ENCODE measurements at places on chromosomes 4 and X. TPM values are rescaled to one million over a fixed set of nuclear protein-coding genes. Genes with fewer than 3 reads are reported as not detected.

DNA sequence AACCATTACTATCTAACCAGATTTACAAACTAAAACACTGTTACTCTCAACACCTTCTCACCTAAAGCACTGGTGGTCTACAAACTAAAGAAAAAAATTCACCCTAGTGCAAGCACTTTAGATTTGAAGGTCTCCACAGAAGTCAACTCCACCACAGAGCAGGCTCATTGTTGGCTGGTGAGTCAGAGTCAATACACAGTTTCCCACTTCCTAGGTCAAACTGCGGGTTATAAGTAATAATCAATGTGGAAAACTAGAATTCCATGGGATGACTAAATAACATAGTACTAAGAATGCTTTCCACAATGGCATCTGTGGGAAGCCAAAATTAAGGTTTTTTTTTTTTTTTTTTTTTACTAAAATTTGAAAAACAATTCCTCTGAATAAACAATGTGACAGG is 191.8 kb downstream of the PDGFC start:
- no peak for DNase-seq

DNA sequence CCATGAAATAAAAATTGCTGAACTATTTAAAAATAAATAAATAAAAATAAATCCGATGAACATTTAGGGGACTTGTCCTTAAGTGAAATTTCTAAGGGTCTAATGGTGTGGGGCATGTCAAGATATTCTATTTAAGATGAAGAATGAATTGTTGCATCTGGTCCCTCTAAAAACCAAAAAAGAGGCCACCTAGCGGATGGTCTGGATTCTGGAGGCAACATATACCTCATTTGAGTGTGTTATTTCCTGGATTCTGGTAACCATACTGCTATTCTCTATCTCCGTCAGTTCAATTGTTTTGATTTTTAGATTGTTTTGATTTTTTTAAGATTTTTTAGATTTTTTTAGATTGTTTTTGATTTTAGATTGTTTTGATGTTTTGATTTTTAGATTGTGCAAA is 28.3 kb downstream of the AGTR2 start:
- DNase-seq: no peak

DNA sequence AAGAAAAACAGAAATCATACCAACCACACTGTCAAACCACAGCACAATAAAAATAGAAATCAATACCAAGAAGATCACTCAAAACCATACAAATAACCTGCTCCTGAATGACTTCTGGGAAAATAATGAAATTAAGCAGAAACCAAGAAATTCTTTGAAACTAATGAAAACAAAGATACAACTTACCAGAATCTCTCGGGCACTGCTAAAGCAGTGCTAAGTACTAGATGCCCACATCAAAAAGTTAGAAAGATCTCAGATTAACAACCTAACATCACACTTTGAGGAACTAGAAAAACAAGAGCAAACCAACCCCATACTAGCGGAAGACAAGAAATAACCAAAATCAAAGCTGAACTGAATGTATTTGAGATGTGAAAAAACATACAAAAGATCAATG is 33.2 kb downstream of the AWAT2 start:
- no peak for DNase-seq

BCORL1 gene
- total RNA-seq: 7.4 TPM

SLC38A5 gene
- total RNA-seq: 9.1 TPM

TMEM187 gene
- total RNA-seq: 10.7 TPM

- DNase-seq: no peak
Measured at GRCh38 chr4:145679991-145680455, at the start of gene C4orf51. C4orf51 (plus strand) TSS chr4:145680146; CDS start chr4:145680204, 58 bp downstream.

DNA sequence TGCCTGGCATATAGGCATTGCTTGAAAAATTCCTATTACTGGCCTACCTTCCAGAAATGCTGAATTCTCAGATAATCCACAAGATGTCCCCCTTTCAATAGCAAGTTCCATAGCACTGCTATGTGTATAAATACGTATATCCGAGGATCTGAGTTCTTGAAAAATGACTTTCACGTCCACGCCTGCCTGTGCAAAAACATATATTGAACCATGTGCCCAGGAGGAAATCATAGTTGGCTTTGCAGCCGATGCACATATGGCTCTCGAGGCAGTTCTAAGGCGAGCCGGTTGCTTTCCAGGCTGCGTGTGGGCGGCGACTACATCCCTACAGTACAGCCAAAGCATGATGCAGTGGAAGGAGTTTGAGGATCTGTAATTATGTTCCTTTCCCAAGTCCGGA is 55.4 kb upstream of the ESX1 start:
- DNase-seq: no peak

DNA sequence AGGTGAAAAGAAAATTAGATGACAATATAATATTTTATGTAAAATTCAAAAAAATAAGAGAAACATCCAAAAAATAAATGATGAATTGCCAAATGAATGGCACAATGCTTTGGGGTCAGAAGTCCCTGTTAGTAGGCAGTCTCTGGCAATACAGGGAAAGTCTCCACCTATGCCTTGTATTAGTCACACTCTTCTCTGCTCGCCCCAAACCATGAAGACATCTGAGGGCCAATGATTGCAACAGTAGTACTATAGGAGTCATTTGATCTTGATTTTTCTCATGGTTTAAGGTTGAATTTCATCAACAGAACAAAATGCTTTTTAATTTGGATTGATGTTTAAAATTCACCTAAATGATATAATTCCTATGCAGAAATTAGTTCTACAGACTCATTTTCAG is 3.9 kb upstream of the PRSS12 start:
- DNase-seq: no peak

GRCh38 chrX:146615628-146616348 is 193.8 kb upstream of the CXorf51B start:
- DNase-seq: no peak

DNA sequence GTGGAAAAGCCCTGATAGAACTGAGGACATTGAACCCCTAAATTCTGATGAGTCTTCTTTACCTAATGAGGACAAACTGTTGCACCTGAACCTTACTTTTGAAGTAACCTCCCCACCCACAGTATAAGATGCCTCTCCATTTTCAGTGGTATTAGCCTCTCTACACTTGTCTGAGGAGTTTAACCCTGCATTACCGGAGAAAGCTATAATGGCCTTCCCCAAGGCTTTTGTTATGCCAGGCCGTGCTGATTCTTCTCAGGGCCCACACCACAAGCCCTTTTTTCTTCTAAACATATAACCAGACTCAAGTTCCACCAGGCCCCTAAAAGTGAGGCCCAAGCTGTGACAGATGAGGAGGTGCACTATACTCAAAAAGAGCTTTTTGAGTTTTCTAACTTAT is 345.8 kb upstream of the GRID2 start:
- no peak for DNase-seq

DNA sequence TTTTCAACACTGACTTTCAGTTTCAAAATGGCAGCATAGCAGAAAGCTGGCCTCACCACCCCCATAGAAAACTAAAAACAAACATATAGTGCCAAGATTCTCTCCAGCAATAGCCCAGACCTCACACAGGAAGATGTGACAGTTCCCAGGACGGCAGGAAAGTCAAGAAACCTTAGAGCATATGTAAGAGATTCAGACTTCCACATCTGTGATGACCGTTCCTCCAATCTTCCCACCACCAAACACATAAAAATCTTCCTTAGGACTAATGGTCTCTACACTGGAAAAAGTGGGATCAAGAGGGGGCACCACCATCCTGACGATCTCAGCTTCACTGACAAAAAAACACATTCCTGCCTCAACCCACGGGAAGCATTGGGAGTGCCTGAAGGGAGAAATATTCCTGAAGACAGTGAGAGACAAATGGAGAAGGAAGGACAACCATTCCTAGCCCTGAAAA is 134.1 kb upstream of the CPXCR1 start:
- DNase-seq: no peak

DNA sequence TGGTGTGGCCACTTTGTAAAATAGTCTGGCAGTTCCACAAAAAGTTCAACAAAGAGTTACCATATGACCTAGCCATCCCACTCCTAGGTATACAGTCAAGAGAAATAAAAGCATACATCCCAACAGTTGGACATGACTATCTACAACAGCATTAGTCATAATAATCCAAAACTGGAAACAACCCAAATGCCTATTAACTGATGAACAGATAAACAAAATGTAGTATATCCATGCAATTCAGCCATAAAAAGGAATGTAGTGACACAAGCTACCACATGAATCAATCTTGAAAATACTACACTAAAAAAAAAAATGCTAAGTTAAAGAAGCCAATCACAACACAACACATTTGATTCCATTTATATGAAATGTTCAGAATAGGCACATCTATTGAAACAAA is 16.1 kb downstream of the MED14 start:
- DNase-seq: no peak

GABRG1 gene
- total RNA-seq: not detected

BEND2 gene
- not detected for total RNA-seq

FAM9B gene
- not detected for total RNA-seq

DNA sequence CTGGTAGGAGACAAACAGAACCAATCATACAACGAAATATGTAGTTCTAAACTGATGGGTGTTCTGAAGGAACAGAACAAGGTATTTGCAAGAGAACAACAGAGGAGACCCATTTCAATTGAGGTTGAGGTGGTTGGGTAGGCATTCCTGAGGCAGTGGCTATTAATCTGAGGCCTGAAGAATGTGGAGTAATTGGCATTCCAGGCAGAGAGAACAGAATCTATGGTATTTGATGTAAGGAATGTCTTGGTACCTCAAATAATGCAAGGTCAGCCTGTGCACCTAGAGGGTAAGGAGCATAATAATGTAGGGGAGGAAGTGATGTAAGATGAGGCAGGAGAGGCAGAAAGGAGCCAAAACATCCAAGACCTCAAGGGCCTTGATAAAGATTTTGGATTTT is 109.5 kb upstream of the TEX13C start:
- no peak for DNase-seq

GRCh38 chrX:39507617-39508299 is 590.0 kb downstream of the BCOR start:
- DNase-seq: no peak

ARMCX4 gene
- total RNA-seq: 19.3 TPM

GRCh38 chr4:118417325-118417724 is 64.5 kb upstream of the PRSS12 start:
- no peak for DNase-seq

PHOX2B gene
- not detected for total RNA-seq

TBX22 gene
- total RNA-seq: not detected

DNA sequence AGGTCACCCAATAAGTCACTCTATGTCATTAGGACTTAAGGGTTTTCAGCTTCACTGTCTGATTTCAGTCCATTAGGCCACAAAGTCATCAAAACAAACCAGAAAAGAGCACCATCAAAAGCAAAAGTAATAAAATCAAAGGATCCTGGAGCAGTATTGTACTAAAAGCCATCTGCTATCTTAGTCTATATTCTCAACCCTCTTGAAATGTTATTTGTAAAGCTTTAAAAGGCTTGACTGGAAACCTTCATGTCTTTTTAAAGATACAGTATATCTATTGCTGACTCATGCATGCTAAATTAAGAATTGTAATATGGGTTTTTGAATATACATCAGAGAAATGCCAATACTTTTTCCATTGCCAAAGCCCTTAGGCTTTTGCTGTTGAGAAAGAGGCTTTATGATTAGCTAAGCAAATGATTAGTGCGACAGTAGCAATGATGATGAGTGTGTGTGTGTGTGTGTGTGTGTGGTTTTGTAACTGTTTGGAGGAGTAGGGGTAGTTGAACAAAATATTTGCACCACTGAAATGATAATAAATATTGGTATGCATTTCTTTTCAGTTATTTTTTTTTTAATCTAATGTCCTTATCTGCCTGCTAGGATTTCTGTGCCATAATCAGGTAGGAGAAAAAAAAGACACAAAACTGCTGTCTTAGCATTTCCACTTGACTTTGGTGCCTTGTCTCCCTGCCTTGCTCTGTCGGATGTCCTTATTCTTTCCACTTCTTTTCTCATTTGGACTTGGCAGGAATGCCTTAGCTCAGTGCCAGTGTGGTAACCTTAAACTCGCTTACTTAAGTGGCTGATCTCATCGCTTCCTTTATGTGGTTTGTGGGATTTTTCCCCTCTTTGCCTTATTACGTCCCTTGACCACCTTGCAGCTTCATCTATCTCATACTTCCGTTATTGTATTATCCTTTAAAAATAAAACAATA is 119.7 kb downstream of the PCDH7 start:
- no peak for DNase-seq

DNA sequence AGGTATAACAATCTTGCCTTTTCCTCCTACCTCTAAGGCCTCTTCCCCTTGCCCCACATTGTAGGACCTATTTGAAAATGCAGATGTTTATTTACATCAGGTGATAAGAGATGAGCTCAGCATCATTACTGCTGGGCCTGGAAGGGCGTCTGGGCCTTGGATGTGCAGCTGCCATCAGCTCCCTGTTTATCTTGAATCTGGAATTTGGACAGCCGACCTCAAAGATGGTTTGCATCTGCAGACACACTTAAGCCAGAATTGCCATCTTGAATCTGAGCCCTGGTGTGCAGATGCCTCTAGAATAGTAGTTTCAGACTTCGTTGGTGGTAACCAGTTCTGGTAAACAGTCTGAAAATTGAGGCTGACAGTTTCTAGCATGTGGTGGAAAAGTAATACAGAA is 59.0 kb downstream of the FAM193A start:
- no peak for DNase-seq

GRCh38 chr4:158422546-158422945 is 99.1 kb upstream of the RXFP1 start:
- no peak for DNase-seq

HOPX gene
- 2.7 TPM for total RNA-seq
